ENCODE measurements at places on chromosomes 3 and 15. TPM values are rescaled to one million over a fixed set of nuclear protein-coding genes. Genes with fewer than 3 reads are reported as not detected.

- no peak for DNase-seq
These were observed 380.2 kb upstream of the SEMA6D start for GRCh38 chr15:47337106-47337505.

DNA sequence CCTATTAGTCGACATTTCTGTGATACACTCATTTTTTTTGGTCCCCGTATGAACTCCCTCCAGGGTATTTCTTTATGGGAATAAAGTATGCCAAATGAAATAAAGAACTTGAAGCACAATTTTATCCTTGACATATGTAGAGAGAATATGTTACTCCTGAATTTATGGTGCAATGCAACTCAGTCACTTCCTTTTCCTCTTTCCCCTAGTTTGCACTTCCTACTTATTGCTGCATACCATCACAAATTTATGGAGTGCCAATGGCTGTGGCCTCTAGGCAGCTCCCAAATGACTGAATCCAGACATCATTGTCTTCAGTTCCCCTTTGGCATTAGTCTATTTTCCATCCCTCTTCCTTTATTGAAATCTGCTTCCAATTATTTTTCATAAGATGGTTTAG, 403.5 kb downstream of the FHIT start:
- DNase-seq = no peak

- DNase-seq = no peak
These were observed 50.6 kb upstream of the TBC1D23 start for GRCh38 chr3:100209948-100210771.

GRCh38 chr15:84600687-84601554, at the start of gene ZSCAN2:
Gene ZSCAN2, plus strand, starts transcription at chr15:84601009. Its CDS starts 2,919 bp downstream, at chr15:84603928.
- peak; percentile 92 for DNase-seq

CHAC1 gene
- total RNA-seq = 7.3 TPM

- DNase-seq = no peak
These were observed at the start of gene CPNE9 for GRCh38 chr3:9703736-9704346. Gene CPNE9, plus strand, starts transcription at chr3:9703833. Its CDS starts 164 bp downstream, at chr3:9703997.

LTK gene
- 6.8 TPM for total RNA-seq

ELP6 gene
- total RNA-seq = 30.0 TPM

FEZF2 gene
- total RNA-seq = not detected

GRCh38 chr3:46080969-46081345, 53.7 kb upstream of the XCR1 start:
- no peak for DNase-seq

DNA sequence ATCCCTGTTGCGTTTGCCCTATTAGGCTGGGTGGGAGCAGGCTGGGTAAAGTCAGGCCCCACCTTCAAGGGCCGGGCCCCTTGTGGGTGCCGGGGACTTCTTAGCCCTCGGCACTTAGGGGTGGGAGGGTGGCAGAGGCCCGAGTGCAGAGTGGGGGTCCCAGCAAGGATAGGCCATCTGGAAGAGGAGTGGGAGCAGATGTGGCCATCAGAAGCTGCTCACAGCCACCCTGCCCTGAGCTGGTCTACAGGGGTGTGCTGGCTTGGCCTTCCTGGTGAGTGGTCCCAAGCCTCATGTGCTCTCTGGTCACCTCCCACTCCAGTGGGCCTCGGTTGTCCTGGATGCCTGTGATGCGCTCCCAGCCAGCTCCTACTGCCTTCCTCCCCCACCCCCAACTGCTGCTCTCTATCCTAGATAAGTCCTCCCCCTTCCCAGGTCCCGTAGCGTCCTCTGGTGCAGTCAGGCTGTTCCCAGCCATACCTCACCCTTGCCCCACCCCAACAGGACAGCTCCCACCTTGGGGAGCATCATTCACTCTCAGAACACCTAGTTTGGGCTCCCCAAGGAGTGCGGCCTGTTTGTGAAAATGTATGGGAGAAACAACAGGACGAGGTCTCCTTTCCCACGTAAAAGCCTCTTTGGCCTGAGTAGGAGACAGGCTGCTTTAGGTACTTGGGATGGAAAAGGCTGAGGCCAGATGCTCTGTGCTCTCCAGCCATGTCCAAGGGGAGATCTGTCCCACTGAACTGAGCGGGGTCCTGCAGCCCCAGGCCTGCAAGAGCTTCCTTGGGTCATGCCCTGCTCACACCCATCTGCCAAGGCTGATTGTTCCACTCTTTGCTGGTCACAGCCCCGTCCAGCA, 24.9 kb upstream of the PLXNA1 start:
- DNase-seq = no peak

- no peak for DNase-seq
These were observed 48.8 kb downstream of the CD86 start for GRCh38 chr3:122103821-122104514.

DNA sequence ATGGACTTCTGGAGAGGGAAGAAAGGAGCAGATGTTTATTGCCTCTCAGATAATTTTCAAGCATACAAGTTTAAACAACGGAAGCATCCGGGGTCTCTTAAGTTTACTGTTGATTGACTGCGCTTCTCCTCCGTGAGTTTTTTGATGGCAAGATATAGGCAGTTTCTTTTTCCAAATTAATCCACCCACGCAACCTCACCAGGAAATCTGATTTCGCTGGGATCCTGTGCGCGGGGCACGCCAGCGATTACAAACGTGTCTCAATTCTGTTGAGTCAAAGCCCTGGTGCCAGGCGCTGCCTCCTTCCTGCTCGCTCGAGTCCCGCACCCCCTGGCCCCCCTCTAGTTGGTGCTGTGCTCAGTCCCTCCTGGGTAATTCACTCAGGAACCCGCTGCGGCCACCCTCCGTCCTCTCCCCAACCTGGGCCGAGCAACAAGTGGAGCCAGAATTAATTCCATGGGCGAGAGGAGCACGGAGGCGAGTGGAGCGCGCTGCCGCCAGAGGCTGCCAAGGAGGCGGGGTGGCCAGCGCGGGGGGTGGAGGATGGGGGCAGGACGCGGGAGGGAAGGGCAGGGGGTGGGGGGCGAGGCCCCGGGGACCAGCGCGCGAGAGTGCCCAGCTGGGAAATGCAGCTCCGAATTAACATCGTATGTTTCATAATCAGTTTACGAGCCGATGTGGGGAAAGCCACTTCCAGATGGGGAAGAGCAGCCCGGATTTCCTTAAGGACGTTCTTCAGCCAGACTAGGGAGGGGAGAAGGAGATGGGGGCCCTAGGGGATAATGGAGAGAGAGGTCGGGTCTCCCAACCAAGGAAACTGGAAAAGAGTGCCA, 6.0 kb downstream of the WNT5A start:
- DNase-seq = no peak

GRCh38 chr15:78389322-78389721, 48.7 kb upstream of the IREB2 start:
- no peak for DNase-seq

DNA sequence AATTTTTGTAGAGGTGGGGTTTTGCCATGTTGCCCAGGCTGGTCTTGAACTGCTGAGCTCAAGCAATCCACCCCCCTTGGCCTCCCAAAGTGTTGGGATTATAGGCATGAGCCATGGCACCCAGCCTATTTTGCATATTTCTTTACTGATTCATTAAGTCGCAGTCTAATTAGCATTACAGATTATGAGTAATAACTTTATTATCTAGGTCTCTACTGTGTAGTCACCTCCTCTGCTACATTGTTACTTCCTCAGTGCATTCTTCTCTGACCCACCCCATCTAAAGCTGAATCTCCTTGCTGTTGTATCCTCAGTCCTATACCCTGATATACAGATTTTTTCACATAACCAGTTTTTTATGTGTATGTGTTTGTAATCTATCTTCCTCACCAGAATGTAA, 61.7 kb downstream of the TFDP2 start:
- no peak for DNase-seq

SPINK8 gene
- total RNA-seq = not detected

SATB1 gene
- 282 TPM for total RNA-seq

DNA sequence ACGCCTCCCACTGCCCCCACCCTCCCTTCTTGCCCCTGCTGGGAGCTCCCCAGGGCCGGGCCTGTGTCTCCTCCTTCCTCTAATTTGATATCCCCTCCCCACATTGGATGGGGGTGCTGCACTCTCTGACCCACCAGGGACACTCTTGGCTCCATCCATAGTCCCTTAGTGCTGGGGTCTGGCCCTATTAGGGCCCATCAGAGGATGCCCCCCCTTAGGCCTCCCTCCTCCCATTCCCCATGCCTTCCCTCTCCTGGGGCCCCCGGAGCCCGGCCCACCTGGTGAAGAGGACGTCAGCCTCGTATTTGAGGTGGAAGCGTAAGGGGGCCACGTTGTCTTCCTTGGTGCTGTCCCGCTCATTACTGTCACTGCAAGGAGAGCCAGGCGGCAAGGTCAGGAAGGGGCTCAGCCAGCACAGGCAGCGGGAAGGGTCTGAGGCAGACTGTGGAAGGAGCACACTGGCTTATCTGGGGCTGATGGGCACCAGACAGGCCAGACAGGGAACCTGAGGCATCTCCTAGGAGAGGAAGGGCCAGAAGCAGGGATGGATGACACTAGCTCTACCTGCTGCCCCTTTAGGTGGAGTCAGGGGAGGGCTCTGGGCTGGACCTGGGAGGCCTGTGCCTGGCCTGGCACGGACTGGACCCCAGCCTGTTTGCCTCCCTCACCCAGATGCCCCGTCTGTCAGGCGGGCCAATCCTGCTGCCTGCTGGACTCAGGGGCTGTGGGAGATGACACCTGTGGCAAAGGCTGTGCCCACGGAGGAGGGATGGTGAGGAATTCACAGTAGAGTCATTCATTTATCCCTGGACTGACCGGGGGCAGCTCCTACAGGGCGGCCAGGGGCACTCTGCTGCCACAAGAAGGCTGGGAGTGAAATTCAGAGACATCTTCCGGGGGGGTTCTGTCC, 36.2 kb downstream of the FEM1B start:
- no peak for DNase-seq

GRCh38 chr3:18047052-18047451, 304.6 kb upstream of the TBC1D5 start:
- no peak for DNase-seq

TICRR gene
- total RNA-seq = 0.23 TPM

GRCh38 chr3:163576314-163576713, 1502.0 kb downstream of the SI start:
- no peak for DNase-seq

DNA sequence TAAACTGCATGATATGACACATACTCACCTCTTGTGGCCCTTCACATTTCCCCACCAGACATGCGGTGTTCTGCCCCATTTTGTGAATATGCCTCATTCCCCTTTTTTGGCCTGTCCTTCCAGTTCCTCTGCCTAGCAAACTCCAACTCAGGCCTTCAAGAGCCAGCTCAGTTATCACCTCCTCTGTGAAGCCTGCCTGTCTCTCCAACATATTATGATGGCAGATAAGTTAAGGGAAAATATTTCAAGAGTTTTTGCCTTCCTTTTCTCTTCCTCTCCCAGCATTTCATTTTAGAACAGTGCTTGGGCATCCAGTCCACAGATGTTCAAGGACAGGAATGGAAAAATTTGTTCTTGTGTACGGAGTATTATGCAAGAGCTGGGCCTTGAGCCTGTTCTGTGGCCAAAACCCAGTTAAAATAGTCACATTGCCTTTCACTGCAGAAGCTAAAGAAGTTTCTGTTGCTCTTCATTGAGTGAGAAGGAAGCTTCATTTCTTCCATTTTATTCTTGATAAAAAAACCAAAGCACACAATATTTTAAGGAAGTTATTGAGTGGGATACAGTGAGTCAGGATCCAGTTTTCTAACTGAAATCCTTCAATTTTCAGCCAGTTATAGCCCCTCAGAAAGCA, 192.0 kb downstream of the GHSR start:
- DNase-seq = no peak

GRCh38 chr15:81807186-81807585, 238.6 kb downstream of the MEX3B start:
- no peak for DNase-seq

GRCh38 chr3:52167240-52167639, 13.0 kb upstream of the POC1A start:
- no peak for DNase-seq

FILIP1L gene
- total RNA-seq = not detected

DNA sequence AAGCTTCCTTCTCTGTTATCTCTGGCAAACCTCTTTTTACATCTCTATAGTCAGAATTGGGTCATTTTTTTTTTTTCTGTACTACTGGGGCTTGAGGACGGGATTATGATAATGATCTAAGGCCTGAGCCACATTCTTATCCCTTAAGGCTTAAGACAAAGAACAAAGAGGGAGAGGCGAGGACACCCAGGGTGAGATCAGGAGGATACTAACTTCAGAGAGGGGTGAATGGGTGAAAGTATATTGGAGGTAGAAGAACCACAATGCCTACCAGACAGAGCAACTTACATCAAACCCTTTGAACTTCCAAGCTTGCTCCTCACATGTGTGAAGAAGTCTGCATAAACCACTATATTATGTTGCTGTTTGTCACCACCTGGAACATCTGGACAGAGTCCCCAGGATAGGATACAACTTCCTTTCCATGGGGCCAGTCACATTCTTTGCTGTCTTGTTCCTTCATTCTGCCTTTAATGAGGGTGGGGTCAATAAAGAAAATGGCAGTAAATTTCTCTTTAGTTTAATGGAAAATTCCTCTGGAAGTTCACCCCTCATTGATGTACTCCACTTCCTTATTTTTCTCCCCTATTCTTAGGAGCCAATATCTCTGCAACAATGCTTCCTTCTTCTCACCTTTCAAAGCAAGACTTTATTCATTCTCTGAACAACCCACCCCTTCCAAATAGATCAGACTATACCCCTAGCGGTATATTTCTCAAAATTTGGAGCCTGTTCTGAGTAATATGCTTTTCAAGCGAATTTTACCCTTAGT, 9.1 kb upstream of the PDCD6IP start:
- no peak for DNase-seq

HRG gene
- not detected for total RNA-seq

DNA sequence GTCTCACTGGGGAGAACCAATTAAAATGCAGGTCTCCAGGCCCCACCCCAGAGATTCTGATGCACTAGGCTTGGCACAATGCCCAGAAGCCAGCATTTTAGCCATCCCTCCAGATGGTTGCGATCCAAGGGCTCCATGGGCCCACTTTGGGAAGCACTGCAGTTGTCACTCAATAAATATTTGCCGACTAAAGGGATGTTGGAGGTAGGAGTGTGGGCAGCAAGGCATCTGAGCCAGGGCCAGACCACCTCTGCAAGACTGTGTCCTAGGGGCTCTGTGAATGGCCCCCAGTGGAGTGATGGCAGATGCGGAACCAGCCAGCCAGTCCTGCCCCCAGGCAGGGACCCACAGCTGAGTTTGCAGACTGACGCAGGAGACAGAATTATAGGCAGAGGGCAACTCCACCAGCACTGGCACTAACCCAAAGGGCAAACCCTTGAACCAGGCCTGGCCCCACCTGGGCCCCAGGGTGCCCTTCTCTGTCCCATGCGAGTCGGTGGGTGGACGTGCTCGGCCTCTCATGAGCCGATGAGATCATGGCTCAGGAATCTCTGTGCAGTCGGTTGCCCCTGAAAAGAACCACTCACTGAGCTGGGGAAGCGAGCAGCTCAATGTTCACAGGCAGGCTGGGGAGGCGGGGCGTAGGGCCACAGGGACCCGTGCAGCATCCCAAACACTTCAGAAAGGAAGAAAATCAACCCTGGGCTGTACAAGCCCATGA, 49.7 kb downstream of the SEMA5B start:
- DNase-seq = no peak

All from T-cell (primary cell).